A549 treated with RU486 at 1 μM for 4 hours (cell line): ENCODE measurements at places on chromosomes 3 and 15. TPM values are rescaled to one million over a fixed set of nuclear protein-coding genes. Genes with fewer than 3 reads are reported as not detected.

The SHC4 gene
- total RNA-seq: 0.74 to 1.3 TPM (median 0.94 TPM) in 5 replicates

The IQCF2 gene
- total RNA-seq: not detected in 5 replicates

The FILIP1L gene
- total RNA-seq: 0.10 to 0.24 TPM (median 0.19 TPM) in 5 replicates

The AAGAB gene
- 67.6 to 80.9 TPM (median 76.4 TPM) in 5 replicates for total RNA-seq

The AP3B2 gene
- 0.49 to 1.5 TPM (median 0.71 TPM) in 5 replicates for total RNA-seq

The HEG1 gene
- 5.3 to 6.8 TPM (median 6.2 TPM) in 5 replicates for total RNA-seq

The SPATA12 gene
- 0.46 to 0.66 TPM (median 0.54 TPM) in 5 replicates for total RNA-seq

The KLHL40 gene
- not detected in 5 replicates for total RNA-seq

The CASR gene
- not detected in 5 replicates for total RNA-seq

The GOLGA6L9 gene
- total RNA-seq: 2.3 to 3.1 TPM (median 3.0 TPM) in 5 replicates

The POLR2H gene
- total RNA-seq: 72.7 to 79.0 TPM (median 75.1 TPM) in 5 replicates

The ZCWPW2 gene
- 0.09 TPM in 1 of 5 replicates, not detected in the others for total RNA-seq

The IL17RD gene
- 0.70 to 1.3 TPM (median 0.90 TPM) in 5 replicates for total RNA-seq

The CAPN3 gene
- total RNA-seq: 0.22 to 0.87 TPM (median 0.43 TPM) in 4 of 5 replicates, not detected in the other

The NAALADL2 gene
- total RNA-seq: 0.21 to 0.23 TPM in 2 of 5 replicates, not detected in the others

The ALCAM gene
- total RNA-seq: 48.8 to 75.1 TPM (median 67.9 TPM) in 5 replicates

The PLXNB1 gene
- 10.5 to 16.6 TPM (median 13.2 TPM) in 5 replicates for total RNA-seq

The FBXO40 gene
- not detected in 5 replicates for total RNA-seq

The CCR3 gene
- total RNA-seq: not detected in 5 replicates

The SERINC4 gene
- total RNA-seq: 0.09 to 0.21 TPM (median 0.12 TPM) in 5 replicates

The LRRC34 gene
- not detected in 5 replicates for total RNA-seq

The PARP6 gene
- 46.6 to 67.1 TPM (median 58.9 TPM) in 5 replicates for total RNA-seq

The KIAA1143 gene
- total RNA-seq: 12.9 to 19.6 TPM (median 14.7 TPM) in 5 replicates

The PDCD6IP gene
- 127 to 173 TPM (median 160 TPM) in 5 replicates for total RNA-seq

The SPTBN5 gene
- 0.08 to 0.32 TPM (median 0.22 TPM) in 5 replicates for total RNA-seq

The DAZL gene
- total RNA-seq: not detected in 5 replicates

The FBXW12 gene
- total RNA-seq: not detected in 5 replicates

The LYZL4 gene
- total RNA-seq: not detected in 5 replicates

The SPTSSB gene
- not detected in 5 replicates for total RNA-seq

The PPP2R3A gene
- total RNA-seq: 2.3 to 4.5 TPM (median 3.0 TPM) in 5 replicates

The NR2C2 gene
- 13.7 to 18.8 TPM (median 18.6 TPM) in 5 replicates for total RNA-seq

The PROS1 gene
- 6.8 to 10.9 TPM (median 9.7 TPM) in 5 replicates for total RNA-seq

The INSYN1 gene
- 1.2 to 2.4 TPM (median 2.0 TPM) in 5 replicates for total RNA-seq

The ACSBG1 gene
- total RNA-seq: 0.12 to 0.39 TPM (median 0.15 TPM) in 4 of 5 replicates, not detected in the other

The FGF7 gene
- total RNA-seq: not detected in 5 replicates

The NEK10 gene
- total RNA-seq: 0.65 to 1.2 TPM (median 1.1 TPM) in 5 replicates

The DBR1 gene
- total RNA-seq: 8.5 to 13.5 TPM (median 12.4 TPM) in 5 replicates

The C3orf49 gene
- not detected in 5 replicates for total RNA-seq

The SLC6A20 gene
- total RNA-seq: 0.01 to 0.05 TPM (median 0.03 TPM) in 3 of 5 replicates, not detected in the others

The GOLGA8M gene
- total RNA-seq: 0.10 to 0.29 TPM in 2 of 5 replicates, not detected in the others

The RTP1 gene
- total RNA-seq: not detected in 5 replicates

The BTD gene
- total RNA-seq: 15.3 to 18.1 TPM (median 16.9 TPM) in 5 replicates

The CCDC54 gene
- not detected in 5 replicates for total RNA-seq

The THUMPD3 gene
- 50.8 to 65.8 TPM (median 51.6 TPM) in 5 replicates for total RNA-seq
